ENCODE measurements at places on chromosomes 2 and 18.

GRCh38 chr2:120385355-120386127 is 39.6 kb downstream of the INHBB start:
- DNase-seq = no peak

DNA sequence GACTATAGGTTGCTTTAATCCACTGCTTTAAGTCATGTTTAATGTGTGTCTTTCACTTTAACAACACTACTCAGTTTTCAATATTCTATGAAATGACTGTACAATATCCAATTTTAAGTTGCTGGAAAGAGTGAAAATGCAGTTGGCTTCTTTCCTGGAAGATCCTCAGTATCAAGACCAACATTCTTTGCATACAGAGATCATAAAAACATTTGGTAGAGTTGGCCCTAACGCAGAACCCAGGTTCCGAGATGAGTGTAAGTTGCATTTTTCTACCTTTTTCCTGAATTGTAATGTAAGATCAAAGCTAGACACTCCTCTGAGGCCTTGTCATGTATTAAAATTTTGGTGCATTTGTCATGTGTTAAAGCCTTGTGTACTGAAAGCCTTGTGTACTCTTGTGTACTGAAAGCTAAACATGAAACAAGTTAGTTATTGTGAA is 42.9 kb upstream of the TNFRSF11A start:
- DNase-seq = no peak

DNA sequence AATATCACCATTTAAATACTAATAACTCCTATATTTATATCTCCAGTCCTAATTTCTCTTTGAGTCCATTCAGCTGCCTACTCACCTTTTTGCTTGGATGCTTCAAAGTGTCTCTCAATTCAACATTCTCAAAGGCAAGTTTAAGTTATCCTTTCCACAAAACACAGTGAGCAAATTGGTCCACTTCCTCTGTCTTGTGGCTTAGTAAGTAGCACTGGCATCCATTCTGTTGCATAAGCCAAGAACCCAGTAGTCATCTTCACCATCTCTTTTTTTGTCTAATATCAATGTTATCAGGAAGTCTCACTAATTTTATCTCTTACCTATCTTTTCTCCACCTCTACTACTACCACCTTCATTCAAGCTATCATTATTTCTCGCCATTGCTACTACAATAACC is 27.4 kb upstream of the IL1RL1 start:
- no peak for DNase-seq

DNA sequence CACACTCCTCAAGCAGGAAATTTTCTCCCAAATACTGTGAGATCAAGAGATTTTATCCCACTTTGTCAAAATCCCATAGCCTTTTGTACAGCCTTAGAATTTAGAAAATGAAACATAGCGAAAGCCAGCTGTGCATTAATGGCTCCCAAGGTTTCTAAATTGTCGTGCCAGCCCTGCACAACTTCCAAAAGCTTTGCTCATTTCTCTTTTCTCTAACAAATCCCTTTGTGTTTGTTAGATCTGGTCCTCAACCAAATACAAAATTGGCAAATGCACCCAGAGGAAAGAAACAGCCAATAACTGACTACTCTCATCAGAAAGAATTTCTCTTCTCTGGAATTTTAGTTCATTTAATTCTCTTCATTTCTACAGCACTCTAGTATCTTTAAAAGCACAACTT is 361.1 kb downstream of the INSIG2 start:
- DNase-seq = no peak

DNA sequence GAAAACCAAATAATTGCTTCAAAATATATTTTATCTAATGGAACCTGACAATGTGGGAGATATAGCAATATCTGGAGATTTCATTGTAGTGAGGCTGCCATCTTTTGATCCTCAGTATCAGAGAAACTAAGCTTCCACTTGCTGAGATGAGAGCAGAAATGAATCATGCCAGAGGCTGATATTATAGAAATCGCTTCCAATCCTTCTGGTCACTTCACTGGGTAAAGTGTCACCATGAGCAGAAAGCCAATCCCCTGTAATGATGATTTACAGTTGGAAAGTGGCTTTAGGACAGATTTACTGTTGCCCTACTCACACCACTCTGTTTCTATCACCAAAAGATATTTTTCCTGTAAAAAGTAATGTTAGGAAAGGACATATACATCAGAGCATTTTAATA is 365.0 kb upstream of the VRK2 start:
- no peak for DNase-seq

DNA sequence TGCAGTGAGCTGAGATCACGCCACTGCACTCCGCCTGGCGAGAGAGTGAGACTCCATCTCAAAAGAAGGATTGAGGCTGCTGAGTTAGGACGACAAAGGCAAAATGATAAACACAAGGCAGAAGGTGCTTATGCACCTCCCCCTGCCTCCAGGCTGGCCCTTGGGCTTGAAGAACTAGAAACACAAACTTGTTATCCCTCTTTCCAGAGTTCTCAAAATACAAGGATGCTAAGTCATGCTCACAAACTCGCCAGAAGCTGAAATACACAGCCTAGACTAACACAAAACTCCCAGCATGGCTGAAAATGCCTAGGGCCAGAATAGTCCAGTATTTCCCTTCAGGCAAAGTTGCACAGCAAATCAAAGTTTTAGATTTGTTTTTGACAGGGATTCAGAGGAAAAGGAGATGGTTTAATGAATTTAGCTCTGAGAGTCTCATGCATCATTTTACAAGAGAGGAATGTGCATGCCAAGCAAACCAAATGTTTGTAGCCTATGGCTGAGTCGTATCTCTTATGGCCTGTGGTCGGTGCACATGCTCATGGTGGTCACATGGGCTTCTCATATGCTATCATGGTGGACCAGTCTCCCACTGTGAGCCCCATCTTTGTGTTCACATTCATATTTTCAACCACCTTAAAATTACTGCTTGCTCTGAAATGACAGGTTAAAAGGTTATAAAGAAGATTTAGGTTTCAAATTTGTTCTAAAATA is 16.2 kb upstream of the MREG start:
- no peak for DNase-seq

- DNase-seq = no peak
Observed at GRCh38 chr2:232976666-232977437, 36.2 kb downstream of the NGEF start.

DNA sequence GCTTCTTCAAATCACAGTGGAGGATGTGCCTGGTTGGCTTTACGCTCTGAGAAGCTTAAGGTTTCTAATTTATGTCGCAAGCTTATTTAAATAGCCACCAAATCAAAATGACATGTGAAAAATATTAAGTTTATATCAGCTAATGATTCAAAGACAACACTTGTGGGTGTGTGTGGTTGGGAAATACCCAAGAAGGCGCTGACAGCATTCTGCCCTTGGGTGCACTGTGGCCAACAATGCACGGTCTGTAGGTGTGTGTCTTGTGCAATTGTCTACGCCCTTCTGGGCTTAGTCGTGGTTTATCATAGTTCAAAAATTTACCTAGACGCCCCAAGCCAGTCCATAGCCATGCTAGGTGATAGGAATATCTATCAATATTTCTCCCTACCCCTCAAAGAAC is 60.9 kb downstream of the KCTD1 start:
- no peak for DNase-seq

DNA sequence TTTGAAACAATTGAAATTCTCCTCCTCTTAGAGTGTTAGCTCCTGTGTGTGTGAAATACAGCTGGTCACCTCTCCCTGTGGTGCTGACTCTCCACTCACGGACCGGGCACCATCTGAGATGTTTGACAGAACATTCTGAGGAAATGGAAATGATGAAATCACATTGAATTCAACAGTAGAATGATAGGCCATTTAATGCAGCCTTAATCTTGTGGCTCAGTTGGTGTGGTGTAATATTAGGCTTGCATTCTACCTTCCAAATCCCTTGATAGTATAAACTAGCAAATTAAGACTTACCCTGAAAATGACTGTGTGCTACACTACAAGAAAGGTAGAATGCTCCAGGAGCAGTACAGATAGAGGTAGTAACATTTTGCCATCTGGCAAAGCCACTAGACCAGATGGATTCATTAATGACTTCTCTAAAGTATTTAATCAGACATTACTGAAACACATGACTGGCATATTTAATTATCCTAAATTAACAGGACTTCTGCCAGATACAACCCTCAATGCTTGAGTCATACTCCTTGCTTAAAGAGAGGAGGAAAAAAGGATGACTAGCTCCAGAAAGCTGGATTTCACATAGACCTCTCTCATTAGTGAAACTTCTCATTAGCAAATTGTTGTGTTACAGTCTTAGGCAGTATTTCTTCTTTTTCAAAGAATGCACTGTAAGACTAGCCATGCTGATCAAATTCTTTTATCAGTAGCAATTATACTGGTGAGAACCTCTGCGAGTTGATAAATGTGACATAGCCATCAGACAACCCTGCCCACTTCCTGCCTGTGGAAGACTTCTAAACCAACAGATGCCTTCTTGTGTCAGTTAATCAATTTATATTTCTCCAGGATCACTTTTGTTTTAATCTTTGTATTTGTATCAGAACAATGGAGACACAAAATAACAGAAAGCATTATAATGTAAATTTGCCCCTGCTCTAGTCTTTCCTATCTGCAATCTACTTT is 80.6 kb downstream of the EML6 start:
- DNase-seq = no peak

DNA sequence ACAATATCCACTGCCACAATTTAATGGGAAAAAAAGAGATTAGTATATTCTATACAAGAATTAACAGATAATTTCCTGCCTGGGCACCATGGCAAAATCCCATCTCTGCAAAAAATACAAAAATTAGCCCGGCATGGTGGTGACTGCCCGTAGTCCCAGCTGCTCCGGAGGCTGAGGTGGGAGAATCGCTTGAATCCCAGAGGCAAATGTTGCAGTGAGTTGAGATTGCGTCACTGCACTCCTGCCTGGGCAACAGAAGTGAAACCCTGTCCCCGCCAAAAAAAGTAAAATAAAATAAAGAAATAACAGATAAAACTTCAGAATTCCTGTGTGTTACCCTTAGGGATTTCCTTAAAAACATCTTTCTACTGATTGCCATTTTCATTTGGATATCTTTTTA is 1194.8 kb upstream of the PIK3C3 start:
- no peak for DNase-seq

GRCh38 chr18:26804519-26804918 is 61.0 kb downstream of the AQP4 start:
- DNase-seq = no peak

- DNase-seq = no peak
Observed at GRCh38 chr2:207130958-207131521, 34.7 kb downstream of the KLF7 start.

DNA sequence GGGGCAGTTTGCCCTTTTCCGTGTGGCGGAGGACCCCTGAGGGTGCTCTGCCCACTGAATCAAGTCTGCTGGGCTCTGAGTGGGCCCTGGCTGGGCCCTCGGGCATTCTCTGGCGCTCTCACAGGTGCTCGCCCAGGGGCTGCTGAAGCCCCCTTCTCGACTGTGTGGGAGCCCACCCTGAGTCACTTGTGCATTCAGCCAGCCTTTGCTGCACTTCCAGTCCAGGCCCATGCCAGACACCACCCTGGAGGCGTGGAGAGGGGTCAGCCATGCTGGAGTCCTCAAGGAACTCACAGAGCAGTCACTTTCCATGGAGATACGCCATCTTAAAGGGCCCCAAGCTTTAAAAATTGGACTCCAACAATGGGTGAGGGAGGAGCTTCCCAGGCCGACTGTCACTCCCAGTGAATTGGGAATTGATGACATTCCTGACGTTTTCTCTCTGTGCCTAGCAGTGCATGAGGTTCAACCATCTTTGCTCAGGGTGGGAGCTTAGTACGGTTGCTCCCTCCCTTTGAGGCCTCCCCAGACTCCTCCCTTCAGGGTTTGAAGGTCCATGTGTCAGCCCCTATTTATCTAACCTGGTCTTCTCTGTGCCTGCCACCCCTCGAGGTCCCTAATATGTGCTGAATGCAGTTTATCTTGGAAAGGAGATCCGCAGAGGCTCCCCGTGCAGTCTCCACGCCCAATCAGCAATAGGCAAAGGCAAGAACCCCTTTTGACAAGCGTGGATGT is 71.8 kb upstream of the HS6ST1 start:
- no peak for DNase-seq

- no peak for DNase-seq
Observed at GRCh38 chr2:4693266-4693665, 989.9 kb downstream of the DCDC2C start.

DNA sequence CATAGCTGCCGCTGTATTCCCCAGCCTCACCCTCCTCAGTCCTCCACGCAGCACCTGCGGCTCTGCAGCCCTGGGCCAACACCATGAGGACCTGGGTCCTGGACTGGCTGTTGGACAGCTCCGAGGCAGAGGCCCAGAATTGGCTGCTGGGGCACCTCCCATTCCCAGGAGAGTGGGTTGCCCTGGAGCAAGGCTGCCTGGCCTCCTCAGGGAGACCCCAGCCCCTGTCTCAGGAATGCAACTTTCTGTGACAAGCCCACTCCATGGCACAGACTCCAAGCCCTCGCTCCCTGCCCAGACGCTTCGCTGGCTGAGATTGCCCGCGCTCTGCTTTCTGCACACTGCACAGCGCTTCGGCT is 33.0 kb downstream of the CYP26B1 start:
- DNase-seq = no peak

DNA sequence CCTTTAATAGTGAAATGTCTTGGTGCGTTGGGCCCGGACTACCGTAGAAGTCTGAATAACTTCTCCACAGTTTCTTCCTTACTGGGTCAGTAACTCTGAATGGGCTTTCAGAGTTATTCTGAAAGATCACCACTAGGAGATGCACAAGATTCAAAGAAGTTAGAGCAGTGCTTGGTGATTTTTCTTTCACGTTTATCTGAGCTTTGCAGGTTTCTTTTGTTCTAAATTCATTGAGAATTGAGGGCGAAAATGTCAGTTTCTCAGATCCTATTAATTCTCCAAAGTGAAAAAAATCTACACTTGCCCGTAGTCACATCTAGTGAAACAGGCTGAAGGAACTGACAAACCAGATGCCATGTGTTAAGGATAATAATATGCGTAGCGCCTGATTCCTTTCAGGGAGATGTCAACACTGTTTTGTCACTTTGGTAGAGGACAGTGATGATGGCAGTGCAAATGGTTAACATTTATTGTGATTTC is 70.1 kb downstream of the QPCT start:
- peak; percentile 65 for DNase-seq

DNA sequence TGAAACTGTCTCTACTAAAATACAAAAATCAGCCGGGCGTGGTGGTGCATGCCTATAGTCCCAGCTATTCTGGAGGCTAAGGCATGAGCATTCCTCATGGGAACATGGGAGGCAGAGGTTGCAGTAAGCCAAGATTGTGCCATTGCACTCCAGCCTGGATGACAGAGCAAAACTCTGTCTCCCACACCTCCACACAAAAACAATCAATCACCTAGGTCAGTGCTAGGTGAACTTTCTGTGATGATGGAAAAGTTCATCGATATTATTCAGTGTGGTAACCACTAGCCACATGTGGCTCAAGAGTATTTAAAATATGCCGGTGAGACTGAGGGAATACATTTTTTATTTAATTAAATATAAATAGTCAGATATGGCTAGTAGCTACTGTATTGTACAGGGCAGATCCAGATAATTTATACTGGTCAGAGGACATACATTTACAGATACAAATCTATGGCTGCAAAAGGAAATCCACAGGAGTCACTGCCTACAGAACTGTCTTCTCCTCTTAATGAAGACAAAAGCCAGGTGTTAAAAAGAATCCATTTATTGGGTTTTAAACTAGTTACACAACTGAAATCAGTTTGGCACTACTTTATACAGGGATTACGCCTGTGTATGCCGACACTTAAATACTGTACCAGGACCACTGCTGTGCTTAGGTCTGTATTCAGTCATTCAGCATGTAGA is 3.9 kb upstream of the GPR75 start:
- DNase-seq = no peak

GRCh38 chr2:101967826-101968513 is 23.8 kb upstream of the IL1R2 start:
- DNase-seq = peak; percentile 69

Measured in DMS153 (cell line).